ENCODE measurements at places on chromosomes 5 and 9.

DNA sequence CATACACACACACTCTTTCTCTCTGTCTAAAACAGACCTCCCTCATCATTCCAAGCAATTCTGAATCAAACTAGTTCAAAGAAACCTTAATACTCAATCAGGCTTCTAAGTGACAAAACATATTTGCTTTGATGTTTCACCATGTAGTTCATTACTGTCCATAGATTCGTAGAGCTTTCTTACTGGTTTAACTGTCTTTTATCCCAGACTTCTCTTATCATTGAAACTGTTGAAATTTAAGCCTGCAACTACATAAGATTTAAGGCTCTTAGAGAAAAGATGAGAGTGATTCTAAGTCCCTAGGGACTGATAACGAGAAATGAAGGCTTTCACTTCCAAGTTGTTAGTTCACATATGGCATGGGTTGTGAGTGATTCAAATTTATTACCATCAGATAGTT lies 11.0 kb upstream of the PLAC8L1 start:
- no peak for DNase-seq

DNA sequence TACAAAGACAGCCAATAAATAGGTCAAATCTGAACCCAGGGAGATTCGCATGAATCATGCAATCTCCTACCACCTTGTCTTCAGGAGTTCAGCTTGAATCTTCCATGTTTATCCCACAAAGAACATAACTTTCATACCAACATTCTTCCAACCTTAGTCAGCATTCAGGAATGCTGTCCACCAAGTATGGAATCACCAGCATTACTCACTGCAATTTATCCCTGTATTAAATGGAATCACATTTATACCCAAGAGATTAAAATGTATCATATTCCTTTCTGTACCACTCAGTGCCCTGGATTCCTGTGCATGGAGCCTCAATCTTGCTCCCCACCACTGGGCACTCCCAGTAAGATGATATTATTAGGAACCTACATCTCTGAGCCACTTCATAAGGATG lies 162.6 kb downstream of the GLIS3 start:
- DNase-seq, result no peak

DNA sequence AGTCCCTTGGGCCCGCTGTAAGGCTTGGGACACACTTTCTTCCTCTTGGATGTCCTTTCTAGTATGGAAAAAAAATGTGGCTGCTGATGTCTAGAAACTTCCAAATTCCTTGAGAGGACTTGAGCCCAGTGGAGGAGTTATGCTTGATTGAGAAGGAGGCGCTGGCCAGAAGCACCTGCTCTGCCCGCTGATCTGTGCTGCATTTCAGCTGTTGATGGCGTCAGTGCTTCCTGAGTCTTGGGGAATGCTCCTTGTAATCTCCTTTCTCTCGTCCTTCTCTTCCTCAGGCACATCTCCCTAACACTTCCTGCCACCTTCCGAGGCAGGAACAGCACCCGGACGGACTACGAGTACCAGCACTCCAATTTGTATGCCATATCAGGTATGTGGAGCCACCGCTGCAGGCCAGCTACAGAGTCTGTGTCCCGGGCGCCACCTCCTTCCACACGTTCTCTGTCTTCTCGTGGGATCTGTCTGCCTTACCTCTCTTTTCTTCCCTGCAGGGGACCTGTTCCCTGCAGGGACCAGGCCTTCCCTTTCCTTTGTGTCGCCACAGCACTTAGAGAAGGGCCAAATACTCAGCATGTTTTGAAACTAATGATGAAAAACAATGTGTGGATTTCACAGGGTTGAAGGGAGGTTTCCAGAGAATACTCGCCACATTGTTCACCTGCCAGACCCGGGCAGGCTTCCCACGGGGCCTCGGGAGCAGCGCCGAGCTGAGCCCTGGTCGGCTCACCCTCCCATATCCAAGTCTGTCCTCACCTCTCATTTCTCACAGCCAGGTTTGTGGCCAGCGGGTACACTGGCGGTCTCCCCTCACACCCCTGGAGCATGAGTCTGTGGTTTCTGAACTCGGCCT lies 95.2 kb downstream of the MVB12B start:
- DNase-seq, result no peak

GRCh38 chr9:16651446-16651964 lies 219.0 kb downstream of the BNC2 start:
- no peak for DNase-seq

DNA sequence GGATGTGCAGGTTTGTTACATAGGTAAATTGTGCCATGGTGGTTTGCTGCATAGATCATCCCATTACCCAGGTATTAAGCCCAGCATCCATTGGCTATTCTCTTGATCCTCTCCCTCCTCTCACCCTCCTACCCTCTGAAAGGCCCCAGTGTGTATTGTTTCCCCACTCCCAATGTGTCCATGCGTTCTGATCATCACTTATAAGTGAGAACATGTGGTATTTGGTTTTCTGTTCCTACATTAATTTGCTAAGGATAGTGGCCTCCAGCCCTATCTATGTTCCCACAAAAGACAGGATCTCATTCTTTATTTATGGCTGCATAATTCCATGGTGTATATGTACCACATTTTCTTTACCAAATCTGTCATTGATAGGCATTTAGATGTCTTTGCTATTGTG lies 243.3 kb upstream of the PDE4D start:
- no peak for DNase-seq

GRCh38 chr5:130335117-130335516 lies 430.9 kb downstream of the CHSY3 start:
- no peak for DNase-seq

DNA sequence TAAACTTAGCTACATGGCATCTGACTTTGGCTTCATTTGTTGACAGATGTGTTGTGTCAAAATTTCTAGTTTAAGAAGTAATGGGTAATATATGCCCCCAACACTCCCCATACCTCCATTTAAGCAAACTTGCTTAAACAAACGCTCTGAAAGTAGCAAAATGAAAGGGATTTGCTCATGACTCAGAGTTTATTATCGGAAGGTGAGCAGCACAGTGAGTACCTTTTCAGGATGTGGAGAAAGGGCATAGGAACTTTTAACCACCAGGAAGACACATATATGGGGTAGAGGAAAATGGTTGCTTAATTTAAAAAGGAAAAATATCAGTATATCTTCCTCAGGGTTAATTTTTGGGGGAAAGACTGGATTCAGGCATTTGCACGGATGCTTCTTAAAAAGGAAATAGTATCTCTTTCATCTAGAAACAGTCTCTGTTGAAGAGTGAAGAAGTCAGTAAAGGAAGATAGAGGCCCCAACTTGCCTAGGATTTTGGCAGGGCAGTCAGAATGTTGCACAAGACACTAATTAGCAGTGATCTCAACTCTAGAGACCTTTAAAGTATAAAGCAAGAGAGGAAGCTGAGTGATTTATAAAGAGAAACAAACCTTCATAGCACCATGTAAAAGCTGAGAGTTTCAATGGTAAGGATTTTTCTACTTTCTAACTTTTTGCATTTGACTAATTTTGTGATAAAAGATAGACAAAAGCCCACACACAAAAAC lies 155.1 kb downstream of the TRIO start:
- no peak for DNase-seq

- no peak for DNase-seq
Observed at GRCh38 chr5:132425009-132425937, 55.8 kb downstream of the SLC22A5 start.

GRCh38 chr9:100595391-100596199 lies 17.7 kb downstream of the CAVIN4 start:
- DNase-seq, result no peak

DNA sequence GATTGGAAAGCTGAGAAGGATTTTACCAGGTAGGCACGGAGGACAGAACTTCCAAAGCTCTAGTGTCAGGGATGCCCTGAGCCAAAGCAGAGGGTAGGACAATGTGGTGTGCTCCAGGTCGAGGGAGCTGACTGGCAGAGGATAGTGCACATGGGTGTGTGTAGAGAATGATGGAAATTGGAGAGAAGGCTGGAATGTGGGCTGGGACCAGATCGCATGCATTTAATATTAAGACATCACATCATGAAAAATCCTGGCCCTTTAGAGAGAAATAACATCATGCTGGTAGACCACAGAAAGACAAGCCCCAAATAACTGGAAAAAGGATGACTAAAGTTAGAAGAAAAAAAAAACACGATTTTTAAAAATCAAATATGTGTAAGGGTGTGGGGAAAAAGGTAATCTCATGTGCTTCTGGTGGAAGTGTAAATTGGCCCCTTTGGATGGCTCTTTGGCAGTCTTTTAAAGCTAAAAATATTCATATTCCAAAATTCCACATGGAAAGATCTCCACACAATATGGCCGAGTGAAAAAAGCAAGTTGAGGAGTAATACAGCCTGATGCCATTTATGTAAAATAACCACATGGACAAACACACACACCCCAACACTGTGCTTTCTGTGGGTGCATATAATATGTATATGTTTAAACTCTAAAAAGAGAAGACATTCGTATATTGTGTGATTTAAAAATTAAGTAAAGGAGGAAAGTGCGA lies 67.0 kb upstream of the TGFBR1 start:
- no peak for DNase-seq

DNA sequence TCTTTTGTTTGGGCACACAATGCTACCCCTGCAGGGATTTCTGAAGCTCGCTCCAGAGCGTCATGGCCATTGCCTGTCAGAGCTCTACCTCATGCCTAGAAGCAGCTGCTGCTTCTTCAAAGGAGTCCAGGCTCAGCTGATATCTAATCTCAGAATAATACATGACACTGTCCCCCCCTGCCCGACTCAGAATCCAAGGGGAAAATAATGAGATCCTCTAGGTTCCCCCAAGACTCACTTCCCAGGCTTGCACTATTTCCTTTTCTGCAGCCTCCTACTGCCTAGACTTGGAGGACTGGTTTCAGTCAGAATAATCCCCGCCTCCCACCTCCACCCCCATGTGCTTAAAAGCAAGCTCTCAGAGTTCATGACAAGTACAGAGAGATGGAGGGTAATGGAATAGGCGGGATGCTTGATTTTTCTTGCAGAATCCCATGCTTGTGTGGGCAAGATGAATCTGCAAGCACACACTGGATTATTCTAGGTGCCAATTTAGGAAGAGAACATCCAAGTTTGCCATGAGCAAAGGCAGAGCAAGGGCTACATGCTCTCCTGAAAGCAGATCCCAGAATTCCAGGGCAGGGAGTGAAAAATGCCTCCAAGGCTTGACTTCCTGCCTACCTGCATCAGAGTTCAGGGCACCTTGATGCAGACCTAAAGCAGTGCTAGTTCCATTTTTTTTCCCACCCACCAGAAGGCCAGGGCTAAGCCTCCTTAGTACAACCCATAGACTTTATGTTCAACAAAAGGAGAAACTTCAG lies 97.4 kb upstream of the IFNK start:
- DNase-seq, result no peak

DNA sequence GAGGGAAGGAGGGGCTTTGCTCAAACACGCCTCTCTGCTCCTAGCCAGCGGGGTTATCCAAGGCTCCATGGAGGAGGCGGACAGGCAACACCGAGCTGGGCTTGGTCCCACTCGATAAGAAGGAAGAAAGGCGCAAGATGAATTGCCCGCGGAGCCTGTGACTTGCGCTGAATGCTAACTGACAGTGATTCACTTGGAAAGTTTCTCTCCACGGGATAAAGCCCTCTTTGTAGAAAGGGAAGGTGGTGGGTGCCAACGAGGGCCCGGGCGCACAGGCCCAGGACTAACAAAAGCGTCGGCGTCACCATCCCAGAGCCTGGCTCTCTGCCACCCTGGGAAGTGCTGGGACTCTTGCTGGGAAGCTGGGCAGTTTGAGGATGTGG lies 76.0 kb downstream of the VAV2 start:
- DNase-seq, result no peak

DNA sequence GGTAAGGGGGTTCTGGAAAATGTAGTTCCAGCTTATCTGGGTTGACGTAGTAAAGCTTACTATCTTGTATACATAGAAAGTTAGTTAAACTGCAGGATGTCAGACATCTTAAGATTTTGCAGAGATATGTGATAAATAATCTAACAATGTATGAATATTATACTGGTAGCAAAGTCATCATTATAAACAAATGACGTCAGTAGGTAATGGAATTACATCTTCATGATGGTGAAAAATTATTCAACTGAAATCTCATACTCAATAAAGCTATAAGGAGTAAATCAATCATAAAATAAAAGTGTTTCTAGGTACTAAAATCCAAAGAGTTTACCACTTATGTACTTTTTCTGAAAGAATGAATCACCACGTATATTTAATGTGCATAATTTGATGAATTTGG lies 217.3 kb upstream of the CDH10 start:
- DNase-seq, result no peak

- DNase-seq, result no peak
Observed at GRCh38 chr5:163563112-163563511, 57.7 kb downstream of the MAT2B start.

GRCh38 chr9:83199240-83199639 lies 136.3 kb upstream of the RASEF start:
- no peak for DNase-seq

All from cortex of kidney (tissue), 1 donor.